ENCODE measurements at places on chromosomes 7 and 10.

DNA sequence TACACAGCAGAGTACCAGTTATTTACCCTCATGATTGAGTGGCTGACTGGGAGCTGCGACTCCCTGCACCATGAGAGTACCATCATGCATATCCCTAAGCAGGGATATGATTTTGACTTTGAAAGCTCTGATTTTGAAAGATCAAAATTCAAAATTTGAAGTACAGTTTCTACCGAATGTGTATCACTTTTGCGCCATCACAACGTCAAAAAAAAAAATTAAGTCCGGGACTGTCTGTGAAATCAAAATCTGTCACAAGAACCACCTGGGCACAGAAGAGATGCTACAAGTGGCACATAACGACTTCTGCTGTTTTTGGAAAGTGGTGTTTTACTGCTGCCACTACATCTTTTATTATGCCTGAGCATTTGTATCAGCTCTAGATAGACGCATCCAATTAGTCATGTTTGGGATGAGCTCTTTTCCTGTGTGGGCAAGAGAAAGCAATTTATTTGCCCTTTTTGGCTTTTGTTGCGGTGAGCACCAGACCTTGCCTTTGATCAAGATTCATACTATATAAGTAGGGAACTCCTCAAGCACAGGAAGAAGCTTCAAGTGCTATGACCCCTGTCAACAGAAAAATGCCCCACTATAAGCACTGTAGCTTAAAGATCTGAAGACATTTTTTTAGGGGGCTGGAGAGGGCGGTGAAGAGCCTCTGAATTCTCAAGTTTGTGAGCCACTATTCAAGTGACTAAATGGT lies 10.7 kb downstream of the MTPN start:
- no peak for DNase-seq

GRCh38 chr7:148286150-148286549 lies 304.4 kb upstream of the C7orf33 start:
- DNase-seq, result no peak

DNA sequence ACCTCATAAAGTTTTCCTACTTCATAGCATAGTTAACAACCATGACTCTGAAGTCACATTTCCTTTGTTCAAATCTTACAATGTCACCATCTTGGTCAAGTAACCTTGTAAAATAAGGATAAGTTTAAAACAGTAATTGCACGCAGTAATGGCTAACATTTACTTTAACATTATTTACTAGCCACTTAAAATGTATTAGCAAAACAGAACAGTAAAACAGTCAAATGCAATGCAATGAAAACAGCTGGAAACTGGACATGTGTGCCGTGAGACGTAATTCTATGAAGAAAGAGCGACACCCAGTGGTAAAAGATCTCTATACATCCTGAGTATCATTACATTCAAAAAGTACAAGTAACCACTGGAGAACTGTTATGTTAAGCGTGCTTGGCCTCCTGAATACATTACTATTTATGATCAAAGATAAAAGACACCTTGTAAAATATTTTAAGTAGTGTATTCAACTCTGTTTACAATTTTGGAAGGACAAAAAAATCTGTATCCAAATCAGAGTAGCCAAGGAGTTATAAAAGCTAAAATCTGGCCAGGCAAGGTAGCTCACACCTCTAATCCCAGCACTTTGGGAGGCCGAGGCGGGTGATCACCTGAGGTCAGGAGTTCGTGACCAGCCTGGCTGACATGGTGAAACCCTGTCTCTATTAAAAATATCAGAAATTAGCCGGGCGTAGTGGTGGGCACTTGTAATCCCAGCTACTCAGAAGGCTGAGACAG lies 27.2 kb downstream of the ATE1 start:
- DNase-seq, result no peak

GRCh38 chr10:120453886-120454285 lies 3.1 kb upstream of the PLPP4 start:
- no peak for DNase-seq

- peak; percentile 46 for DNase-seq
These were observed 1.9 kb downstream of the FOXK1 start for GRCh38 chr7:4683884-4684565.

GRCh38 chr7:67398916-67399315 lies 402.3 kb downstream of the TYW1 start:
- no peak for DNase-seq

GRCh38 chr7:75905785-75906604 lies 9.0 kb upstream of the POR start:
- DNase-seq, result peak; percentile 41

- DNase-seq, result no peak
These were observed 252.7 kb upstream of the SHH start for GRCh38 chr7:156064971-156065386.

DNA sequence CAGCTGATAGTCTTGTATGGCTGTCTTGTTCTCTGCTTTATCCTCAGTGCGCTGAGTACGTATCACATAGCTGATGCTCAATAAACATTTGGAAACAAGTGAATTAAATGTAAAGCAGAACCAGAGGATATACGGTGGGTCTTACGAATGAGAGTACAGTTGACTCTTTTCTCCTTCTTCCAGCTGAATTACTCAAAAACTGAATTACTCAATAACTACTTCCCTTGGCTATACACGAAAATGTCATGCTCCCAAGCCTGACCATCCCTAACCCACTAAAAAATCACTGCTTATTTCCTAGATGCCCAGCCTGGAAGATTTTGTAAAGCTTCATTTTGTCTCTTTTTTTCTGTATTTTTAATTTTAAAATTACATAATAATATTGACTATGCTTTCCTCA lies 3.2 kb upstream of the RSU1 start:
- DNase-seq, result no peak

- DNase-seq, result no peak
These were observed 160.1 kb downstream of the EXOC4 start for GRCh38 chr7:133412942-133413341.

GRCh38 chr7:55348502-55348901 lies 16.6 kb upstream of the LANCL2 start:
- DNase-seq, result no peak

DNA sequence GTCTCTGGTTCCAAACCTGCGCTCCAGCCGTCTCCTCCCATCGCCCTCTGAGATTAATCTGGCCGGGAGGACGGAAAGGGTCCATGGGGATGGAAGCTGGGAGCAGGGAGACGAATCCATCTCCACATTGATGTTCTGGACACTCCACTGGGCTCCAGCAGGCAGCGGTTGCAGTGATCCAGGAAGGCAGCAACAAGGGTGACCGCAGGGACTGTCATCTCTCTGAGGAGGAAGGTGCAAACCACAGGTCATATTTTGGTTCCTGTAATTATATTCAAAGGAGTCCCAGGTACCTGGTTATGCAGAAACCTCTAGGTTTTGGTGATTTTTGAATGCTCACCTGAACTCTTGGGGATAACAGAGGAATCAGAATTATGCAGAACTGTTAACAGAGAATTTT lies 54.8 kb downstream of the EVX1 start:
- DNase-seq, result no peak

- no peak for DNase-seq
These were observed 357.2 kb downstream of the LRMDA start for GRCh38 chr10:75788394-75789205.

GRCh38 chr10:122957474-122957873 lies 3.4 kb upstream of the C10orf88 start:
- DNase-seq, result no peak

DNA sequence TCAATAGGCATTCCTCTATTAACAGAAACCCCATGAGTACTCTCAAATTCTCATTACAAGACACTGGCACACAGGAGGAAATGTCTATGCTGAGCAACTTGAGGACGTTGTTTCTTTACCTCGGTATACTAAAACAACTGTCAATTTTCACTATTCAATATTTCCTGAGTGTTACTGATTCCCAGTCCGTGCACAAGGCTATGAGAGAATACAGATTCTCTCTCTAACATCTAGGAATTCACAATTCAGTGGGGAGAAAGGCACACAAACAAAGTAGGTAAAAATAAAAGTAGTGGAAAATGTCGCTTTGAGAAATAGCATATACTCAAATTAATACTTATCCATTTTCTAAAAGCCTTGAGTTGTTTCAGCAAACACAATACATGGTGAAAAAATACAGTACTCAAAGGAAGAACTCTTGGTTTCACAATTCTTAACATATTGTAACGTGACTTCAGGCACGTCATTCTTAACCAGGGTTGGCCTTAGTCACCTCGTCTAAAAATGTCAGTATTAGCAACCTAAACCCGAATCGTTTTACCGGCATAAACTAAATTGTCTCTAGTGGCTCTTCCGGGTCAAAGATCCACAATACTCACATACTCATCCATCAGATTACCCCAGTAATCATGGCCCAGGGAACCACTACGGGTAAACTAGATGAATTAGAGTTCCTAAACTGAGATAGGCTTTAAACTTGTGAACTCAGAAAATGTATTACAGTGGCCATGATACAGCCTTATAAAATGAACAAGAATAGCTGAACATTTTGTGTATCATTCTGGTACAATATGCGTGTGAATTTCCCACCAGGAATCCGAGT lies 1.5 kb downstream of the IPMK start:
- DNase-seq, result no peak

DNA sequence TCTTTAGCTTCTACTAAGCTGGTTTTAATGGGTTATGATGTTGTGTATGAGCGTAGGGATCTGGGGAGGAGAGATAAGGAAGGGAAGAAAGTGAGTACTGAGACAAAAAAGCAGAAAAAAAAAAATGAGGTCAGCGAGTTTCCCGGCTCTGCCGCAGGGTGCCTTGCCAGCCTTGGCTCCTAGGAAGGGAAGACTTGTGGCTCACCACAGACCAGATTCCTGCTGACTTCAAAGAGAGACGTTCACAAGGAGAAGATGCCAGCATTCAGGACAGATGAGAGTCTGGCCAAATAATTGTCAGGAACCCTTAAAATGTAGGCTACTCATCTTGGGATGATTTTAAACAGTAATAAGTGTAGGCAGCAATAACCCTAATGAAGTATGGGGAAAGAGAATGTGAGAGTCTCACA lies 11.4 kb upstream of the FAS start:
- DNase-seq, result peak; percentile 52

- peak; percentile 88 for DNase-seq
These were observed 74.0 kb upstream of the CUX1 start for GRCh38 chr7:101743241-101743994.

GRCh38 chr7:130189343-130189742 lies 15.9 kb downstream of the TMEM209 start:
- DNase-seq, result no peak

GRCh38 chr10:13038391-13038790 lies 36.9 kb upstream of the CCDC3 start:
- no peak for DNase-seq

GRCh38 chr7:133961724-133962123 lies 165.4 kb upstream of the LRGUK start:
- DNase-seq, result no peak

GRCh38 chr7:19834566-19834965 lies 61.1 kb upstream of the TMEM196 start:
- no peak for DNase-seq

DNA sequence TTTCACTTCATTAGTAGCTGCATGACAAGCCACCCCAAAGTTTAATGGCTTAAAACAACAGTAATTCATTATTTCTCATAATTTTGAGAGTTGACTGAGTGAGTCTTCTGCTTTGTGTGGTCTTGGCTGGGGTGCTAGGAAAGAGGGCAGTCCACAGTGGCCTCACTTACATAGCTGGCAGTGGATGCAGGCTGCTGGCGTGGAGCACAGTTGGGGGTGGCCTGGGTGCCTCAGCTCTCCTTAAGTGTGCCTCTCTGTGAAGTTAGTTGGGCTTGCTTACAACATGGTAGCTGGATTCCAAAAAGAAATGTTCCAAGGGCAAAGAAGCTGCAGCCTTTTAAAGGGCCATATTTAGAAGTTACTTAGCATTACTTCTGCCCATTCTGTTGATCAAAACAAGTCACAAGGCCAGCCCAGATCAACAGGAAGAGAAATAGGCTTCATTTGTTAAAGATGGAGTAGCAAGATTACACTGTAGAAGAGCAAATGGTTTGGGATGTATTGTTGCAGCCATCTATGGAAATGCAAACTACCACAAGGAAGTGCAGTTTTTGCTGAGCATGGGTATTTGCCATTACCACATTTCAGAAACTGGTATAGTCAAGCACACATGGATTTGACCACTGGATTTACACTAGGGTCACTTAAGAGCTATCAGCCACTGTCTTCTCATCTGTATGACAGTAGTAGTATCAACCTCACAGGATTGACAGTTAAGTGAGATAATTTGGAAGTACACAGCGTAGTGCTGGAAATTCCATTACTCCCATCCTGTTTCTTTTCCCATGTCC lies 33.6 kb downstream of the ZEB1 start:
- DNase-seq, result no peak

DNA sequence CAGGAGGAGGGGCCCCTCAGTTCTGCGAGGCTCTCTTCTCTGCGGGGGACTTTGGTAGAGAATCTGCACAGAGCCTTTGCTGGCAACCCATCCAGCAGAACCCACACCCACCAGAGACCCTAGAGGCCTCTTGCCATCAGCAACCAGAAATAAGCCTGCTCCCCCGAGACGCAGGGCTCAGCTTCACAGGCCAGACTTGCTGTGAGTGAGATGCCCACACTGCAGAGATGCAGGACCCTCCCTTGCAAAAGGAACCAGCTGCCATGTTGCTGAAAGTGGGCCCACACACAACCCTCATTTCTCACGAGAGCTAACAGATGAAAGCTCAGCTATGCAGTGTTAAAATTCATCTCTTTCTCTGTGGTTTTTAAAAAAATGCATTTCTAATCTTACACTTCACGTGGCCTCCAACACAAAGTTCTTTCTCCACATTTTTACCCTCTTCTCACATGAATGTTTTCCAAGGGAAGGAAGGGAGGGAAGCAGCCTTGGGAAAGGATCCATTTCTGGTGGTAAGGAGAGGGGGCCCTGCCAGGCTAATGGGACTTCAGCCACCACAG lies 171.6 kb downstream of the CCDC3 start:
- DNase-seq, result no peak

GRCh38 chr10:110634527-110635209 lies 9.5 kb upstream of the RBM20 start:
- no peak for DNase-seq

- no peak for DNase-seq
These were observed 17.4 kb upstream of the KNDC1 start for GRCh38 chr10:133142523-133143199.

DNA sequence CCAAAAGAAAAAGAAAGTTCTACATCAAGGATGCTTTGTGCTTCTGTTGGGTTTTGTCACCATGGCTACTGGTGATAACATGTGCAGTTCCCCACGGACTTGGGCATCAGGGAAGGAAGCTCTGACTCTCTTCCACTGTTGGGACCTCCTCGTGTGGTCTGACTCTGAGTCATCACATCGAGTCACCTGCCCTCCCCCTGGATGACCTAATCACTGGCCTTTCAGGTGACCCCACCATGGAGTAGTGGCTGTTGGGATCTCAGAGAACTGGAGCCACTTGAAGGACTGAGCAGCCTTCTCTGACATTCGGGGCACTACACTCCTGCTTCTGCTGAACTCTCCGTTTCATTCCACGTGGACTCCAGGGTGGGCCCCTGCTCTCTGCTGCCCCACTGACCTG lies 60.8 kb upstream of the DOCK1 start:
- no peak for DNase-seq

Data from right hindlimb (tissue), 1 donor.